ENCODE measurements at places on chromosomes 2 and 18.

DNA sequence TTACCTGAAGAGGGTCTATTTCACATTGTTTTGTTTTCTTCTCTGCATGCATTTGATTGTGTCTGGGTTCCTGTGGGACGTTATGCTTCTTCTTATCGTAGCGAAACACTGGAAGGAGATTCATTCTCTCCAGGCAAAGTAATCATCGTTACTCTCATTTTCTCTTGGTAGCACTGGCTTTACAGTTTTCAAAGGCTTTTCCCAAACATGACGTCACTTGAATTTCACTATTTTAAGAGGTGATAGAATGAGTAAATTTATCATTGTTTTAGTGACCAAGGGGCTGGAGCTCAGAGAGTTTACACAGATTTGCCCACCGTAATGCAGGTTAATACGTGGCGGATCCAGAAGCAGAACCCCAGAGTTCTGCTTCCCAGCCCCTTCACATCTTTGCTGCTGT, 391.4 kb downstream of the DCDC2C start:
- DNase-seq, result no peak

GRCh38 chr2:231563378-231563961, 29.2 kb upstream of the TEX44 start:
- no peak for DNase-seq

- no peak for DNase-seq
These were observed 64.1 kb upstream of the SALL3 start for GRCh38 chr18:78915446-78916008.

DNA sequence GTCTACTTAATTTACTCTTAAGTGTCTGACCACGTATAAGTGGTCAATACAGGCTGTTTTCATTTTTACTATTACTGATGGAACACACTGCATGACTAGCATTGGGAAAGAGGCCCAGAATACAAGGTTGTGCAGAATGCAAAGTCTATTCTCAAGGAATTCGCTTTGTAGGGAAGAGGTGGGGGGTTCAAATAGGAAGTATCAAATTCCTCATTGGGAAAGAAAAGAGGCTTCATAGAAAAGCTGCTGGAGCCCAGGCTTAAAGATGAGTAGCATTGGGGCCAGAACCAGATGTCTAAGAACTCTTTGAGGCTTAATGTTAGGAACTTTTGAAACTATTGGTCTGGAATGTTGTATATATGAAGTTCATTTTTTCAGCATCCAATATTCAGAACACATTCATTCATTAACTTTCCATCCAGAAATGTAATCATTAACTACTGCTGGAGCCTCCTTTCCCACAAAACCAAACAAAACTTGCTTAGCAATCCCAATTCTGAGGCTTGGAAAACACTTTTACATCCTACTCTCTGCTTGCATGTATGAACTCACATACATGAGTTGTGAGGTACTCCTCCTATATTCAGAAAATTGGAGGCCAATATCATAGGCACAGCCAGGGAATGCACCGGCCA, 994 bp upstream of the LRATD1 start:
- no peak for DNase-seq

DNA sequence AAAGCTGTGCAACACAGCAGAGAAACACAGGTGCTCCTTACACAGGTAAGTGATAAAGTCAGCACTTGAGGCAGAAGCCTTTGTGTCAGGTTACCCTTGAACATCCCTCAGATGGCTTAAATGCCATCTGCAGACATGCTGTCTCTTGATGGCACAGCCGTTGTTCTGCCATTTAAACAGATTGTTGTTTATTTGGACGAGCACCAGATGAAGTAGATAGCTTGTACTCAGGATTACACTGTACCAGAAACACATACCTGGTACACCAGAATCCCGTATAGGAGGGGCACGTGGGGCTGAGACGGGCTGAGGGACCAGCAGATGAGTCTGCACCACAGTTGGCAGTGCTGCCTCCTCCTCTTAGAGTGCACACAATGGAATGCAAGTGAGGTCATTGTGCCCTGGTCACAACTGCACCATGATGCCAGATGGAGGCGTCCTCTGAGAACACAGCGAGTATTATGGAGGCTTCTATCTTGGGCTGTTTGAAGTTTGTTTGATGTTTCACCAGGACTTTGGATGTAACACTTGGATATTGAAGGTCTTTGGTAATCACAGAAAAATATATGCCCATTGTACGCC, 143.0 kb downstream of the TANC1 start:
- DNase-seq, result no peak

DNA sequence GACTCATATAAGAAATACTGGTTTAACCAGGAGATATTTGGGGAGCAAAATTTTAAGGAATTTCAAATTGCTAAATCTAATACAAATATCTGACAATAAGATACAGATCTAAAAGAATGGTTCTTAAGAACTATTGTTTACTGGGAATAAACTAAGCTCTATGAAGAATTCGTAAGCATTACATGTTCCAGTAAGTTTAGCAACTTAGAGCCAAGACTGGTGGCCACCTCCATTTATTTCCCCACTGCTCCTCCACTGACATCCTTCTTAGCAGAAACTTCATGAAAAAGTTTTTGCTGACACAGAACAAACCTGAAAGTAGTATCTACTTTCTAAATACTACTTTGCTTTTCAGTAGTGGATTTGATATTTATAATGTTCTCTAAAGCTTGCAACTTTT, 83.0 kb downstream of the ACSL3 start:
- DNase-seq, result no peak

DNA sequence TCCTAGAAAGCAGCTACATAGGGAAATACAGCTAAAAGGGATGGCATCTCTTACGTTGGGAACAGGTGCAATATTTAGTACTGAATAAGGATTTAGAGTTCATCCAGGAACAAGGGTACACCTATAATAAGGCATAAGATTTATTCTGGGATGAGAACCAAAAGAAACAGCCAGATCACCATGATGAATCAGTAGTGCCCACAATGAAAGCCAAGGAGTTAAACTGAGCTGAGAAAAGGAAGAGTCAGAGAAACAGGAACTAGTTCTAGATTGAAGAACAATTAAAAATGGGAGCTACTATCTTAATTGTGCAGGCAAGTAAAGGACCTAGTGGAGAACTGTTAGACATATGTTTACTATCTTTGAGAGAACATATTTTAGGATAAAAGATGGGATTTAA, 692.3 kb downstream of the LRP1B start:
- no peak for DNase-seq

- DNase-seq, result no peak
These were observed 407.9 kb downstream of the CPS1 start for GRCh38 chr2:210964141-210964764.

DNA sequence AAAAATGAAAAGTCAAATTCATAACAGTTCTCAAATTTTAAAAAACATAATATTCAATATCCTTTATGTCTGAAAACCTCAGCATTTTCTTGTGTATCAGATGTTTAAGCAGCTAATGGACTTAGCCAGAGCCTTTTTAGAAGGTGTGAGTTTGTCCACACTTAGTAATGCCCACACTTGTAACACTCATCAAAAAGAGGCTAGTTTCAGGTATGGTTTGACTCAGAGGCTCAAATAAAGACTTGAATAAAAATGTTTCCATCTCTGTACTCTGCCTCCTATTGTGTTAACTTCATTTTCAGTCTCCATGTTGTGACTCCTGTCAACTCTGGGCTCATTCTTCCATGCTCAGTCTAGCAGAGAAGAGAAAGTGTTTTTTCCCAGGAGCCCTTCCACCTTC, 311.6 kb downstream of the IRS1 start:
- DNase-seq, result no peak

- DNase-seq, result no peak
These were observed at the start of gene DOK6 for GRCh38 chr18:69400253-69400975. DOK6 (plus strand) TSS chr18:69400888.

- no peak for DNase-seq
These were observed 59.6 kb upstream of the CHN1 start for GRCh38 chr2:175064797-175065196.

- no peak for DNase-seq
These were observed 35.0 kb downstream of the CERS6 start for GRCh38 chr2:168490946-168491605.

- no peak for DNase-seq
These were observed 3.0 kb downstream of the SAP130 start for GRCh38 chr2:128024816-128025215.

GRCh38 chr2:205811387-205811786, 129.1 kb downstream of the NRP2 start:
- no peak for DNase-seq

DNA sequence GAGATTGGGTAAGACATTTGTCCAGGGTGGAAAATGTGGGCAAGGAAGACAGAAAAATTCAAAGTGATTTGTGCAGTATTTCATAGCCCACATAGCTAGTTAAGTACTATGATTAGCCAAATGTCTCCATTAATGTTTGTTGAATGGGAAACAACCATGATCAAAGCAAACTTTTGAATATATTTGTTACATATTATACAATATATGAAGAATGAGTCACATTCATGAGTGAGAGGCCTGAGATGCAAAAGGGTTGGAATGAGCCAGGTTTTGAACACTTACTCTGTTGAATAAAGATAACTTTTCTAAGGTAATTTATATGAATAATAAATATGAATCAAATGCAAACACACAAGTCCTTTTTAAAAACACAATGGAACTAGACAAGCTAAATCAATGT, 984.5 kb upstream of the CDH2 start:
- no peak for DNase-seq

GRCh38 chr2:235394278-235394828, 99.5 kb upstream of the AGAP1 start:
- no peak for DNase-seq

DNA sequence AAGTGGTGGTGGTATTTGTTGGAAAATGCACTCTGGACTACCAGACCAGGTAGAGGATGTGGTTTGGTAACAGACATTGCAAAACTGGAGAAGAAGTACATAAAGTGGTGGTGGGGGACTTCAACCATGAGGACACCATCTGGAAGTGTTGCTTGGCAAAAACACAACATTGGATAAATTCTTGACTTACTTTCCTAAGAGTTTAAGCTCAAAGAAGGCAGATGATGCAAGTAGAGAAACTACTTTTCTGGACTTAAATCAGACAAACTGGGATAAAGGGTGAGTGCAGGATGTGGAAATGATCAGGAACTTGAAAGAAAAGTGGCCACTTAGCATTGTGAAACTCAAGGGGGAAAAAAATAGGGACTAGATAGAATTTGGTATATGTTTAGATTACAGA, 487.4 kb downstream of the ZEB2 start:
- no peak for DNase-seq

DNA sequence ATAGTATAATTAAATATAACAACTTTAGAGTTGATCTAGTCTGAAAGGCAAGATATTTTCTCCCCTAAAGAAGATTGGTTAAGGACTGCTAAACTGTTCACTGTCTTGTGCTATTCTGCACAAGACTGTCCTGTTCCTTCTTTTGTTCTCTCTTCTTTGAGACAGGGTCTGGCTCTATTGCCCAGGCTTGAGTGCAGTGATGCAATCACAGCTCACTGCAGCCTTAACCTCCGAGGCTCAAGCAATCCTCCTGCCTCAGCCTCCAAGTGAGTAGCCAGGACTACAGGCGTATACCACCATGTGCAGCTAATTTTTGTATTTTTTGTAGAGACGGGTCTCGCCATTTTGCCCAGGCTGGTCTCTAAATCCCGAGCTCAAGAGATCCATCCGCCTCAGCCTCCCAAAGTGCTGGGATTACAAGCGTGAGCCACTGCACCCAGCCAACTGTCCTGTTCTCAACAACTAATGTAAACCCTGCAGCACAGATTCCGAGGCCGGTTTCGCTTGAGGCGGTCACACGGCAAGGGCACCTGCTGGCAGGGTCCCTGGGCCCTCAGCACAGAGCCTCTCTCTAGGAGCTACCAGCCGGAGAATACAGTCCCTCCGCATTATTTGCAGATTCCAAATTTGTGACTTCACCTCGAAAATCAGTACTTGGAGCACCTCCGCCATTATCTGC, 16.4 kb downstream of the PXDN start:
- no peak for DNase-seq

DNA sequence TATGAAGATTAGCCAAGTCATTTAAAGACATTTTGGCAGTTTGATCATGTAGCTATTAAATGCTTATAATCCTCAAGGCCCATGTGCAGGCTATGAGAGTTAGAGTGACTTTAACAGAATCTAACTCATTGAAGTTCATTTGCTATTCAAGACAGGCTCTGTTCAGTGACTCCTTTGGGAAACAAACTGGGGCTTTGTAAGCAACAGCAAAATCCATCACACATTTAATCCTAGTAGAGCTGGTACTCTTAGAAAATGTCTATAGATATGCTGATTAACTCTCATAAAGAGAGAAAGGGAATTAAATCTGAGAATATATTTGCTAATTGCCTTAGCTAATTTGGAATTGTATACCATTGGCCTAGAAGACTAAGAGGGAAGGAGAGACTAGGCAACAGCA, 182.8 kb upstream of the SESTD1 start:
- no peak for DNase-seq

- DNase-seq, result no peak
These were observed 270.2 kb downstream of the TGIF1 start for GRCh38 chr18:3720159-3720558.

GRCh38 chr2:184558713-184559464, 39.4 kb upstream of the ZNF804A start:
- no peak for DNase-seq

DNA sequence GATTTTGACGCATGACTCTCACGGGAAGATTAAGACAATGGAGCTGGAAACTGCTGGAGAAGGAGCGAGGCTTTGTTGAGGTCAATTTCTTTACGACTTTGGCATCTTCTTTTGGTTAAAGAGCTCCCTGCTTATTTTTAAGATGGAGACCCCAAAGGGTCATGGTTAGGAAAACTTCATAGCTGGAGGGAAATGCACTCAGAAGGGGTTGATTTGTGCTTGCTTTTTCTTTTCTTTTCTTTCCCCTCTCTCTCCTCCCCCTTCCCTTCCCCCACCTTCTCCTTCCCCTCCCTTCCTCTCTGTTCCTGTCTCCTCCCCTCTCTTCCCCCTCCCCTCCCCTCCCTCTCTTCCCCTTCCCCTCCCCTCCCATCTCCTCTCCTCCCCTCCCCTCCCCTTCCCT, 79.0 kb downstream of the TNP1 start:
- no peak for DNase-seq

GRCh38 chr2:216159144-216159543, 50.0 kb downstream of the XRCC5 start:
- no peak for DNase-seq

GRCh38 chr2:207078186-207078798, 87.5 kb downstream of the KLF7 start:
- DNase-seq, result no peak

- DNase-seq, result no peak
These were observed 894.9 kb upstream of the CDH2 start for GRCh38 chr18:29071869-29072268.
